Peyer's patch (tissue), 4 donors: ENCODE measurements at places on chromosomes 13 and 19. TPM values are rescaled to one million over a fixed set of nuclear protein-coding genes. Genes with fewer than 3 reads are reported as not detected.

DNA sequence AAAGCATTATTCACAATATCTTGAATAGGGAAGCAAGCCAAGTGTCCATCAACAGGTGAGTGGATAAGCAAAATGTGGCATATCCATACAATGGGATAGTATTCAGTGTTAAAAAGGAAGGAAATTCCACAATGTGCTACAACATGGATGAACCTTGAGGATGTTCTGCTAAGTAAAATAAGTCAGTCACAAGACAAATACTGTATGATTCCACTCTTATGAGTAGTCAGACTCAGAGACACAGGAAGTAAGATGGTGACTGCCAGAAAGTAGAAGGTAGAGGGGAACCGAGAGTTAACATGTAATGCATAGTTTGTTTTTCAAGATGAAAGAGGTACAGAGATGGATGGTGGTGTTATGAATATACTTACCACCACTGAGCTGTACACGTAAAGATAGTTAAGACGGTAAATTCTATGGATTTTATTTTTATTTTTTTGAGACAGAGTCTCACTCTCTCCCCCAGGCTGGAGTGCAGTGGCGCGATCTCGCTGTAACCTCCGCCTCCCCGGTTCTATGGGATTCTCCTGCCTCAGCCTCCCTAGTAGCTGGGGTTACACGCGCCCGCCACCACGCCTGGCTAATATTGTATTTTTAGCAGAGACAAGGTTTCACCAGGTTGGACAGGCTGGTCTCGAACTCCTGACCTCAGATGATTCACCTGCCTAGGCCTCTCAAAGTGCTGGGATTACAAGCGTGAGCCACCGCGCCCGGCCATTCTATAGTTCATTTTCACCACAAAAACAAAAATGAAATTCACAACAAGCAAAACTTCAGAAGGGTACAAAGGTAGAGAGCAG lies 1.0 kb upstream of the CHAMP1 start:
- H3K27ac ChIP-seq = peak overlapping the region; percentile 88
- H3K4me3 ChIP-seq = peak overlapping the region; percentile 93
- no peak for DNase-seq

DNA sequence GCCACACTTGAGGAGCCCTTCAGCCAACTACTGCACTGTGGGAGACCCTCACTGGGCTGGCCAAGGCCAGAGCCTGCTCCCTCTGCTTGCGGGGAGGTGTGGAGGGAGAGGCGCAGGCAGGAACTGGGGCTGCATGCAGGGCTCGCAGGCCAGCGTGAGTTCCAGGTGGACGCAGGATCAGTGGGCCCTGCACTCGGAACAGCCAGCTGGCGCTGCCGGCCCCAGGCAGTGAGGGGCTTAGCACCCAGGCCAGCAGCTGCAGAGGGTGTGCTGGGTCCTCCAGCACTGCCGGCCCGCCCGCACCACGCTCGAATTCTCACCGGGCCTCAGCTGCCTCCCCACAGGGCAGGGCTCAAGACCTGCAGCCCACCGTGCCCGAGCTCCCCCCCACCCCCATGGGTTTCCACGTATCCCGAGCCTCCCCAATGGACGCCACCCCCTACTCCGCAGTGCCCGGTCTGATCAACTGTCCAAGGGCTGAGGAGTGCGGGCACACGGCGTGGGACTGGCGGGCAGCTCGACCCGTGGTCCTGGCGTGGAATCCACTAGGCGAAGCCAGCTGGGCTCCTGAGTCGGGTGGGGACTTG lies 1293.8 kb upstream of the PCDH9 start:
- H3K27ac ChIP-seq = no peak overlapping the region
- H3K4me3 ChIP-seq = no peak overlapping the region
- no peaks in the 10 kb centered on the region for H3K4me1 ChIP-seq
- H3K27me3 ChIP-seq = no peaks in the 10 kb centered on the region
- no peaks in the 10 kb centered on the region for H3K36me3 ChIP-seq
- DNase-seq = no peak

DNA sequence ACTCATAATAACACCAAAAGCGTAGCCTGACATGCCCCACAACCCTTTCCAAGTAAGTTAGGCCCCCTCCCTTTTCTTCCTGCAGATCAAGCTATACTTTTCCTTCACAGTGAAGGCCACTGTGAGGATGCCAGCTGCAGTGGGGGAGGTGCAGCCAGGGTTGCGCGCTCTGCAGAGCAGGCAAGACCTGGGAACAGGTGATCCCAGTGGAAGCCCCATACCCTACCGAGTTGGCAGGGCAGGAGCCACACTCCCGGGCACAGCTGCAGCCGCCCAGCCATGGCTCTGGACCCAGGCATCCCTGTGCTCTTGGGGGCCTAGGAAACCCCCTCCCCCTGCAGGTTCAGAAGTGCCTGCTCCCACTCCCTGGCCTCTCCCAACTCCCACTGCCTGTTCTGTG lies 18.7 kb downstream of the MTMR6 start:
- H3K4me1 ChIP-seq = no peaks in the 10 kb centered on the region
- no peak overlapping the region for H3K4me3 ChIP-seq
- H3K27ac ChIP-seq = no peak overlapping the region
- H3K27me3 ChIP-seq = no peaks in the 10 kb centered on the region
- no peak for DNase-seq

RHPN2 gene
- 46.2 TPM for total RNA-seq

ZNF846 gene
- total RNA-seq = 13.9 TPM

PLD3 gene
- 210 TPM for total RNA-seq

MEDAG gene
- 21.5 TPM for total RNA-seq
